ENCODE measurements at places on chromosomes 1 and 21. TPM values are rescaled to one million over a fixed set of nuclear protein-coding genes. Genes with fewer than 3 reads are reported as not detected.

- no peak for DNase-seq
Observed at GRCh38 chr1:43587594-43587993, 56.9 kb downstream of the PTPRF start.

- DNase-seq: no peak
Observed at GRCh38 chr1:17689011-17689410, 66.1 kb upstream of the ACTL8 start.

DNA sequence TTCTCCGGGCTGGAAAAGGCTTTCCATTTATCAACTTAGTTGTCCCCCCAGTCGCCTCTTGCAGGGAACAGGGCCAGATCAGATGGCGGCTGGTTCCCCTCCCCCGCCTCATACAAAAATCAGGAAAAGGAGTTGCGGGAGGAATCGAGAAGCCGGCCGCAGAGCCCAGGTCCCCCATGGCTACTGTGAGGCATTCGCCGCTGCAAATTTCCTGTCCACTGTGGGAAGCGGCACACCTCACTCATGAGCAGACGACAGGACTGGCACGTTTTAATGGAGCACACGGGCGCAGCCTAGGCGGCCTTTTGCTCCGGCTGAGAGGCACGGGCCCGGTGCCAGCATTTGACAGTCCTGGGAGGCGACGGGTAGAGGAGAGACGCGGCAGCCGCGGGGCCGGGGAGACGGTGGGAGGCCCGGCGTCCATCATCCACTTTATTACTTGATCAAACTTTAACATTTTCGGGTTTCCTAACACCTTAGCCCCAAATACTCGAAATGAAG lies 1.1 kb downstream of the GNG4 start:
- DNase-seq: no peak

GRCh38 chr1:184051138-184051484 lies 419 bp upstream of the TSEN15 start:
- DNase-seq: no peak

DNA sequence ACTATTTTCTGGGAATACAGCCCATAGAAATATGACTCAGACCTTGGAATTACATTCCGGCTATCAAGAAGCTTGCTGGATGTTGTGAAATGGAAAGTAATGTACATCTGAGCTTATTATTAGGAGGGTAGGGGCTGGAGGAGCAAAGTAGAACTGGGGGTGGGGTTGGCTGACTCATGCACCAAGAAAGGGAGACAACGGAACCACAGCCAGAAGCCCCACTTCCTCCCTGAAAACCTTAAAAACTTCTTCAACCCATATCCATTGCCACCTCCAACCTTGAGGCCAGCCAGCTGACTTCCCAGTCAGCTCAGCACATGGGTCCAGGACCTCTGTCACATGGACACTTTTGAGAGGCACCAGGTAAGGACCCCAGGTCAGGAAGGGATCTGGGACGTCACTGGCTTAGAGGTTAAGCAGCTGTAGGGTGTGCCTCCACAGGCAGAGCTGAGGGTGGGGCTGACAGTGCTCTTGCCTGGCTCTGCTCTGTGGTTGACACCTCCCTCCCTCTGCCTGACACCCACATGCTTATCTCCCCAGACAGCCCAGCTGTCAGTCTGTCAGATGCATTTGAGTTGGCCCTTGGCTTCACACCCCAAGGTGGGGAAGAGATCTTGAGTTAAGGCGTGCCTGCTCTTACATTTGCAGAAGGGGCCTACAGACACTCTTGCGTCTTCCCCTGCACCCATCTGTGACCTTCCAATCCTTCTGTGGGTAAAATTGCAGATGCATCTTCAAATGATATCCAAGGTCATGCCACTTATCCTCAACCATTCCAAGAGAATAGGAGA lies 5.7 kb upstream of the ZNF683 start:
- peak; percentile 73 for DNase-seq

DNA sequence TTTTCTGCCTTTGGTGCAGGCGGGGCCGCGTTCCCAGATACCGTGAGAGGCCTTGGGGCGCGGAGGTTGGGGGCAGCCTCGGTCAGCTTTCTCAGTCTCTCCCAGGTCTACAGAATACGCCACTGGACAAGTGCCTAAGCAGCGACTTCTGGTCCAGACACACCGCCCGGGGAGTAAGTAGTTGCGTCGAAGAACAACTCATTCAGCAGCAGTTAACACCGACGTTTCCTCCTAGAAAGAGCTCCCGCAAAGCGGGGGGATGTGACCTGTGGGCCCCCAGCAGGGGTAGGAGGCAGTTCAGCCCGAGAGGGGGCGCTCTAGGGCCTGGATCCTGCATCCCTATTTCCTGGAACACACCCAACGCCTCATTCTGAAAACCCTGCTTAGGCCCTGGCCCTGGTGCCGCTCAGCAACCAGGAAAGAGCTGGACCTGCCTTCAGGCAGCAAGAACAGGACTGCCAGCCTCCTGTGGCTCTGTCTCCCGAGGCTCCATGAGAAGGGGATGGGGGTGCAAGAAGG lies 6.5 kb upstream of the BARHL2 start:
- DNase-seq: no peak

DNA sequence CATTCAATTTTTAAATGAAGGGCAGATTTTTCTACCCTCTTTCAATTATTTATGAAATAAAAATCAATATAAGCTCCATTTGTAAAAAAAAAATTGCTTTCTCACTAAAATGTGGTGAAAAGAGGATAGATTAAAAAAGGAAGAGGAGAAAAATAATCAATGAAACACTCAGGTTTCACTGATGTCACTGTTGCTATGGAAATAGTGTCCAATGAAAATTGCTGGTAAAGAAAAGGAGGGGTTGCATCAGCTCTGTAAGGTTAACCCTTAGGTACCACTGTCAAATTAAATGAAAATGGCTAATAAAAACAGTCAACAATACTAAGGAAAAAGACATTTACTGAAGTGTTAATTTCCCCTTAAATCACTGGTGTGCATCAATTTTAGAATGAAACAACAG lies 91.6 kb upstream of the TTC39A start:
- no peak for DNase-seq

The LCE1F gene
- 0.72 TPM for polyA plus RNA-seq

The NUP210L gene
- 0.08 TPM for polyA plus RNA-seq

The CNTN2 gene
- not detected for polyA plus RNA-seq
